ENCODE measurements at places on chromosomes 13 and 19. TPM values are rescaled to one million over a fixed set of nuclear protein-coding genes. Genes with fewer than 3 reads are reported as not detected.

DNA sequence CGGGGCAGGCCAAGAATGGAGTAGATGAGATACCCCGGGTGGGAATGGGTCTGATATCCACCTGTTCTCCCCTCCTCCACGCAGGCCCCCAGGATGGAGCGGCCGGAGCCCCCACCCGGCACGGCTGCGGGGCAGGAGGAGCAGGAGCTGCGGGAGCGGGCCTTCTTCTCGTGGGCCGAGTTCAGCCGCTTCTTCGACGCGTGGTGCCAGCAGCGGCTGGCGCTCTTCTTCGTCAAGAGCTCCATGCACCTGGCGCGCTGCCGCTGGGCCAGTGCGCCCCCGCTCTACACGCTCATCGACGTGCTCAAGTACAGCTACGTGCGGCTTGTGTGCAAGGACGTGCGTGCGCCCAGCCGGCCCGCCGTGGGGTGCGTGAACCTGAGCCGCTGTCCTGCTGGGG is 1.2 kb downstream of the ZSWIM9 start:
- DNase-seq, result peak; percentile 63

ZNF471 gene
- 9.3 TPM for total RNA-seq

GRCh38 chr13:112424098-112424497 is 47.9 kb downstream of the SPACA7 start:
- no peak for DNase-seq

DNA sequence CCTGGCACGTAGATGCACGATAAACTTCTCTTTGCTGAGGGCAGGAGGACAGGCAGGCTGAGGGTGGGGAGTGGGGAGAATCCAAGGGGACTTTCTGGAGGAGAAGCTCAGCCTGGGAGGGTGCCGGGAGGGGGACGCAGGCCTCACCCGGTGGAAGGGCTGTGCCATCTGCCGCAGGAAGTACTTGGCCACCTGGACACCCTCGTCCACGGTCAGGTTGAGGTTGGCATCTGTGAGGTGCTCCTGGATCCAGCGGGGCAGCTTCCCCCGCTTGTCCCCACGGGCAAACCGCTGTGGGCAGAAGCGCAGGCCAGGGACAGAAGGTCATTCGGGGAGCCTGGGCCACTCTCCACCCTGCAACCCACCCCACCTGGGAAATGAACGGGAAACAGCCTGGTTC is 11.5 kb downstream of the KLC3 start:
- DNase-seq, result no peak

FLT1 gene
- total RNA-seq, result 45.7 TPM

CD209 gene
- 11.7 TPM for total RNA-seq

DNA sequence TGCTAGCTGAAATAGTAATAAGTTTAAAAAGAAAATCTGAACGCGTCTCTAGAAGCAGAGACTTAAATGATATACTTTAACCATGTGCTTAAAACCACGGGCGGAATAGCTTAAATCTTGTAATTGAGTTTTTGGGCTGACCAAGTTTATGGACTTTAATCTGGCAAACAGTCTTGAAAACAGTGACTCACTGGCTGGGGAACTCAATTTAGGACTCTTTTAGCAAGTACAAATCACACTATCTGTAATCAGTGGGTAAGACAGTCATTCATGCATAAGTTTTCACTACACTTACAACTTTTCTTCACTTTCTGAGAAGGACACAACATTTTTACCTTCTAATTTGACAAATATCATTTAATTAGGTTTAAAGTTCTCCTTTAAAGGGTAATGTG is 26.8 kb downstream of the ZNF627 start:
- no peak for DNase-seq

FBXO46 gene
- total RNA-seq, result 16.6 TPM

DNA sequence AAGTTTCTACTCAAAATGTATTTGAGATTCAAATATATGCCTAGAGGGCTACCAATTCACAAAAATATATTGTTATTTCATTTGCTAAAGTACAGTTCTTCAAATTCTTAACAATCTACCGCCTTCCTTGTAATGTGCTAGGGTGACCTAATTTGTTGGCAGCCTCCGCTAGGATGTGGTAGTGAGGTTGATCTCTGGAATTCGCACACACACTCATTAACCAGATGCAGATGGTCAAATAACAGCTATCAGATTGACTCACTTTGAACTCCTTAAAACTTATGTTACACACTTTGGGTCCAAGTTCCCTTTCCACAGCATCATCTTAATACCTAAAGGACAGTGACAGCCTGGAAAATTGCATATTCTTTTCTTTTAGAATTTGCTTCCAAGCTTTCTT is 367.3 kb downstream of the DCT start:
- no peak for DNase-seq

TMEM150B gene
- 3.6 TPM for total RNA-seq

FAM216B gene
- 0.09 TPM for total RNA-seq

- peak; percentile 84 for DNase-seq
Measured at GRCh38 chr13:46615888-46616531, 63.0 kb downstream of the LRCH1 start.

AKT2 gene
- 154 TPM for total RNA-seq

CEACAM4 gene
- total RNA-seq, result 4.7 TPM

DNA sequence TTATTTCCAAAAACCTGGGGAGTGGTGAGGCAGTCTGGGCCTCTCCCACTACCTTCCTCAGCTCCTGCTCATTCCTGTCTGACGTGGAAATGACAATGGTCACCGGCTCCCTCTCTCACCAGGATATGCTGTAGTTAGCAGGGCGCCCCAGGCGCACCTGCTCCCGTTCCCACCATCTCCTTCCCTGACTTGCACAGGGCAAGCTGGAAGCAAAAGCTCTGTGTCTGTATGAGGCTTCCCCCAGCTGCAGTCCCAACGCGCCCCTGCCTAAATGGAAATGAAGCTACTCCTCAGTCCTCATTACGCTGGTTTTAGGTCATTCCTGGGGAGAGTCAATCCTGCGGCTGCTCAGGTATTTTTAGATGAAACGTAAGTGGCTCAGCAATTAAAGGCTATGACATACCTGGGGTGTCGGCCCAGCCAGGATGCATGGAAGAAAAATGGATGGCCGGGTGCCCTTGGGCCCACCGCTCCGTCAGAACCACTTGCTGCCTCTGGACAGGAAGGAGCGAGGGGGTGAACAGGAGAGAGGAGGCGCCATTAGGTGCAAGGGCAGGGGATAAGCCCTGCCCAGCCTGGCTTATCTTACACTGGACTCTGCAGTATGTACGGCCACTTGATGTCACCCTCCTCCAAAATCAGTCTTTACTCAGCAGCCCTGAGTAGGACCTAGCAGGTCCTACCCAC is 32.4 kb downstream of the DHRS12 start:
- DNase-seq, result no peak

DNA sequence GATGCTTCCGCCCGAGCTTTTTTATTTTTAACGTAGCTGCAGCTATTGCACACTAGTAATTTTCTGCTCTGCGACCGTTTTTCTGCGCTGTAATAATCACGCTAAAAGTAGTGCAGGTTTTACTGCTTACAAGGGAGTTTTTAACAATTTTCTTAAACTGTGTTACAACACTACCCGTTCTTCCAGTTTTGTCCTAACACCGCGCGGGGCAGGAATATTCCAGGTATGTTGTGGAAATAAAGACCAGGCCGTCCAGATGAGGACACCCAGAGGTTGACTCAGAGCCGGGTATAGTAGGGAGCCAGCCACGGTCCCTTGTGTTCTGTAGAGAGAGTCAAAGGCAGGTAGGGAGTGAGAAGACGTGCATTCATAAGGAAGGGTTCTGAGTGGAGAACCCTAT is 21.7 kb downstream of the ZNF274 start:
- DNase-seq, result no peak

DDA1 gene
- 27.7 TPM for total RNA-seq

KL gene
- 12.5 TPM for total RNA-seq

- peak; percentile 96 for DNase-seq
Measured at GRCh38 chr19:18156841-18157464, 4.0 kb downstream of the PIK3R2 start.

DNMT1 gene
- 64.6 TPM for total RNA-seq

HRC gene
- total RNA-seq, result 7.0 TPM

MCEMP1 gene
- total RNA-seq, result 0.38 TPM

DNA sequence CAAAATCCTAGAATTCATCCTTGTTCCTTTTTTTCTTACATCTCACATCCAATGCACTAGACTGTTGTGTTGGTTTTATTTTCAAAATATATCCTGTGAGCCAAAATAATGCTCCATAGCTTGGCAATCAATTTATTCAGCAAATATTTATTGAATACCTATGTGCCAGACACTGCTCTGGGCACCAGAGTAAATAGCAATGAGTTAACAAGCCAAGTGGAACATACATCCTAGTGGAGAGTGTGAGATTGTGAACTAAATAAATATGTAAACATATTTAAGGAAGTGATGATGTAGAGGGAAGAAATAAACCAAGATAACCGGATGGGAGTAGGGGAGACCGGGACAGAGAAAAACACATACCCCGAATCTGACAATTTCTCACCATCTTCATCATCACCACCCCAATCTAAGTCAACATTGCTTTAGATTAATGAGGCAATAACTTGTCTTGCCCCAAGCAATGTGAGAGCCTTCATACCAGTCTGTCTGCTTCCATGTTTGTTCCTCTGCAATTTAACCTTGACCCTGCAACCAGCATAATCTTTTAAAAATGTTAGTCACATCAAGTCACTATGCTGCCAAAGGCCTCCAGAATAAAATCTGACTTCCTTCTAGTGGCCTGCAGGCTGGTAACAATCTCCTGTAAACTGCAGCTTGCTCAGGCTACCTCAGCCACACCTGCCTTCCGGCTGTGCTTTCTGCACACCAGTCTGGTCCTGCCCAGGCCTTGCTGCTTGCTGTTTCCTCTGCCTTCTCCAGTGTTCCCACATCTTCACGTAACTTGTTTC is 199.2 kb downstream of the DLEU7 start:
- no peak for DNase-seq

DNA sequence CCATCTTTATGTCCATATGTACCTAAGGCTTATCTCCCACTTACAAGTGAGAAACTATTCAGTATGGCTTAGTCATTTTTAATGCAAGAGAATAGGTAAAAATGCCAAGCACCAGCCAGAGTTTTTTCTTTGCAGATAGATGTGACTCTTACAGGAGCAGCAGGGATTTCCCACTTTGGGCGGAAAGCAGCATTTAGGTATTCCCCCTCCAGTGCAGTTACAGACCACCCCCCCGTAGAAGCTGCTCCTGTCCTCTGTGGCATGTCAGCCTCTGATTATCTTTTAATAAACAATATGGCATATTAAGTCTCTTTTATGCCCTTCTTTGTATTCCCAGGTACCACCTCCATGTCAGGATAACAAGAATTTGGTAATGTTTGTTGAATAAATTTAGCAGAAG is 24.7 kb upstream of the USPL1 start:
- no peak for DNase-seq

PRSS57 gene
- total RNA-seq, result not detected

HSPBP1 gene
- total RNA-seq, result 37.6 TPM

DNA sequence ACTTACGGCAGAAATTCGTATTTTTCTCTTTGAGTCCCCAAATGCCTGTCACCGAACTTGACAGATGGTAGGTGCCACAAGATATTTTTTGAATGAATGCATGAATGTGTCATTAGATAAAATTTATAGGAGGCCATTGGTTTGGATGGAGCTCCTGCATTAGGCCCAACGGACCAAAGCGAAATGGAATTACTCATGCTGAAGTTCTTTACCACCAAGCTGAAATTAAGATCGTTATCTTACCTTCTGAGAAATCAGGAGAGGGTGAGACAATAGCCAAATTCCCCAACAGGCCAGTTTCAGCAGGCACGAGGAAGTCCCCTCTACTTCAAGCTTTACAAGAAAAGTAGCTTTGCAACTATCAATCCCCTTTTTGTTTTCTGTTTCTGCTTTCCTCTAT is 452.5 kb upstream of the ARGLU1 start:
- DNase-seq, result peak; percentile 10

TMEM86B gene
- total RNA-seq, result 3.3 TPM

PRR22 gene
- 4.2 TPM for total RNA-seq

DUXA gene
- total RNA-seq, result not detected

- DNase-seq, result no peak
Measured at GRCh38 chr13:97249093-97249795, 27.1 kb downstream of the MBNL2 start.

DNA sequence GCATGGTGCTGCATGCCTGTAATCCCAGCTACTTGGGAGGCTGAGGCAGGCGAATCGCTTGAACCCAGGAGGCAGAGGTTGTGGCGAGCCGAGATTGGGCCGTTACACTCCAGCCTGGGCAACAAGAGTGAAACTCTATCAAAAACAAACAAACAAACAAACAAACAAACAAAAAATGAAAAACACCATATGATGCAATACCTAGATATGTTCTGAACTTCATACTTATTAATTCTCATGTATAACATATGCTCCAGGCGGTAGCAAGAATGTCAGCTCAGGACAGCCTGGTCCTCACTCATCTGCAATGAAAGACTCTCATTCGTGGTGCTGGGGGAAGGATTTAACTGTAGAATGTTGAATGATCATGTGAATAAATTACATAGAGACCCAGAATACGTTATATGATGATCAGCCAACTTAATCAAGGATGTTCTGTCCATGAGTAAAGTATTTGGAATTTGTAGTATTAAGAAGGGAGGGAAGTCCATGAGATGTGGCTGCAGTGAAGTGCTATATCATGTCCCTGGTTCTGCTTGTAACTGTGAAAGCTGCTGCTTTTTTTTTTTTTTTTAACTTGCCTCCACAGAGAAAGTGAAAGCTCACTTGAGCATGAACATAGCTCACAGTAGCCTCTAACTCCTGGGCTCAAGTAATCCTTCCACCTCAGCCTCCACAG is 206.8 kb downstream of the UQCRFS1 start:
- DNase-seq, result no peak

DNA sequence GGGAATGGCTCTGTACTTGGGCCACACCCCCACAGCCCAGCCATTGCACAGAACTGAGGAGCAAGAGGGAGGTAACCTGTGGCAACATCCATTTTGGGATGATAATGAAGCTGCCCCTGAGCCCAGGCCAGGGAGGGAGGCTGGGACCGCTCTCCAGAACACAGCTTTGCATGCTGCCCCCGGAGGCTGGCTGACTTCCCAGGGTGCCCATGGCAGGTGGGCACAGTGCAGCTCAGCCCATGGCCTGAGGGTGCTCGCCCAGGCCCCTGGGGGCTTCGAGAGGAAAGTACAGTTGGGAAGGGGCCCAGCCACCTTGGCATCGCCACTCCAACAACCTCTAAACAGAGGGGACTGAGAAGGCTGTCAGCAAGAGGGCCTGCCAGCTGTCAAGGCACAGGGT is 5.7 kb downstream of the COPE start:
- DNase-seq, result no peak

LCP1 gene
- total RNA-seq, result 73.5 TPM

- peak; percentile 13 for DNase-seq
Measured at GRCh38 chr19:29395111-29395733, 130.6 kb upstream of the VSTM2B start.

Data from kidney (tissue), 22 donors.